Glutamatergic neuron (in vitro differentiated cells): ENCODE measurements at places on chromosomes 4 and X. TPM values are rescaled to one million over a fixed set of nuclear protein-coding genes. Genes with fewer than 3 reads are reported as not detected.
A peak's percentile ranks its signal among the peaks of the same experiment; 100 is the strongest.

- no peak for DNase-seq
Measured at GRCh38 chr4:124636788-124637187, 75.7 kb downstream of the ANKRD50 start.

GRCh38 chrX:56802921-56803849 is 74.1 kb downstream of the NBDY start:
- DNase-seq: peak; percentile 49

GRCh38 chrX:53320543-53321229 is 39.3 kb upstream of the IQSEC2 start:
- peak; percentile 24 for DNase-seq

GRCh38 chrX:12567857-12568256 is 223.4 kb upstream of the PRPS2 start:
- no peak for DNase-seq

- DNase-seq: no peak
Measured at GRCh38 chr4:112141366-112142138, 3.7 kb upstream of the FAM241A start.

DNA sequence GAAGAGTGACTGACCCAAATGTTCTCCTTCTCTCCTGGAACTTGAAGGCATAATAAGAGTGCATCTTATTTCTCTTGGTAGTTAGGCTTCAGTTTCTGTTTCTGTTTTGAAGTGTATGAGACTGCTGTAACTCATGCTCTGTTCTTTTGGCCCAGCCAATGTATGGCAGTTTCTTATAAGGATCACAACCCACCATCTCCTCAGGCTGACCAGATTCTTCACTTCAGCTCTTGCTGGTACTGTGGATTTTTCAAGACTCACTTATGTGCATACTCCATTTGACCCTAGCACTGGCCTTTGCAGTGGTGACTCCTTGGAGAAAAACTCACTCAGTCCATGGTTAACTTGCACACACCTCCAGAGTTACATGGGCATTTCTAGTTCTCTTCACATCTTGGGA is 9.6 kb upstream of the YTHDC1 start:
- DNase-seq: no peak

DNA sequence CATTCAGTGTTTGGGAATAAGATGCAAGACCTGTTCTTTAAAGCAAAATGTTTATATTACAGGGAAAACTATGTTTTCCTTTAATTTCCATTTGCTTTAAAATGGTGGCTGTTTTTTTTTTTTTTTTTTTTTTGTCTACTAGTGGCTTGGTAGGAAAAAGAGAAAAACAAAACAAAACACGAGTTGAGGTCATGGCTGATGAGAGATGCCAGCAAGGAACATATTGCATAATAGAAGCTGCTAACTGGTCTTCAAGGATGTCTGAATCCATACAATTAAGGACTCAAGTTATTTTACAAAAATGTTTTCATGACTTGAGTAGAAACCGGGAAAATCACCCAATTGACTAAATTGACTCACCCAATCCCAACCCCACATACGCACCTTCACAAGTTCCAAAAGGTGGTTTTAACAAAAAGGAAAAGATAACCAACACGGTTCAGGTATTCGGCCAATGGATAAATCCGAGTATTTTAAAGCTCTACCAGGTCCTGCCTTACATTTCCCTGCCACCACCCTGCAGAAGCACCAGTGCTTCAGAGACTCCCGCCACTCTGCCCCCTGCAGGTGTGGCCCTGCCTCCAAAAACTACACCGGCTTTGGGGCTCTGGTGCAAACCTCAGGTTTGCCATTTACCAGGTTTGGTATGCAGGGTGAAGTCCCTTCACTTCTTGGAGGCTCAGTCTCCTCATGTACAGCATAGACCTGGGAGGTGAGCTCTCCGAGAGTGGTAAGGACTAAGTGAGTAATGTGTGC is 27.1 kb downstream of the PIR start:
- DNase-seq: no peak

- peak; percentile 38 for DNase-seq
Measured at GRCh38 chr4:40630335-40631021, 814 bp upstream of the RBM47 start.

- no peak for DNase-seq
Measured at GRCh38 chr4:140028676-140029517, 125.1 kb downstream of the MAML3 start.

DNA sequence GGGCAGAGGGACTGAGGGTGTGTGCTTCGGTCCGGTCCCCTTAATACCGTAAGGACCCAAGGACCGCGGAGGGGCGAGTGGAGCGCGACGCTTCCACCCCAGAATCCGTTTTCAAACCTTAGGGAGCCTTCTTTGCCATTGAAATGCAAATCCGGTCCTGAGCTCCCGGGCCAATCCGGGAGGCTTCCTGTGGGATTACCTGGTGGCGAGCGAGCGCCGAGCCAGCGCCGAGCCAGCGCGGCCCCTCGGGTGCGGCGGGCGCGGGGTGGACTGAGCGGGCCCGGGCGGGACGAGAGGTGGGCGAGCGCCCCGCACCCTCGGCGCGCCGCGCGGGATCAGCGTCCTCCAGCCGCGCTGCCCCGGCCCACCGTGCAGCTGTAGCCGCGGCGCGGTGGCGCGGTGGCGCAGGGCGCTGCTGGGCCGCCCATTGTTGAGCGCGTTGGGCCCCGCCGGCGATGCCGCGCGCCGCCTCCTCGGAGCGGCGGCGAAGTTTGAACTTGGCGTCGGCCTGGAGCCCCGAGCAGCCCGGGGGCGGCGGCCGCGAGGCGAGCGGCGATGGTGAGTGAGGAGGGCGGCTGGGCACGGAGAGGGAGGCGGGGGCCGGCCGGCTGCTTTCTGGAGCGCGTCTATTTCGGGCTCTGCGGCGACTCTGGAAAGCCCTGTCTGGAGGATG is 208.7 kb downstream of the SOWAHB start:
- peak; percentile 62 for DNase-seq

- DNase-seq: no peak
Measured at GRCh38 chr4:1466034-1466862, 60.0 kb upstream of the NKX1-1 start.

DNA sequence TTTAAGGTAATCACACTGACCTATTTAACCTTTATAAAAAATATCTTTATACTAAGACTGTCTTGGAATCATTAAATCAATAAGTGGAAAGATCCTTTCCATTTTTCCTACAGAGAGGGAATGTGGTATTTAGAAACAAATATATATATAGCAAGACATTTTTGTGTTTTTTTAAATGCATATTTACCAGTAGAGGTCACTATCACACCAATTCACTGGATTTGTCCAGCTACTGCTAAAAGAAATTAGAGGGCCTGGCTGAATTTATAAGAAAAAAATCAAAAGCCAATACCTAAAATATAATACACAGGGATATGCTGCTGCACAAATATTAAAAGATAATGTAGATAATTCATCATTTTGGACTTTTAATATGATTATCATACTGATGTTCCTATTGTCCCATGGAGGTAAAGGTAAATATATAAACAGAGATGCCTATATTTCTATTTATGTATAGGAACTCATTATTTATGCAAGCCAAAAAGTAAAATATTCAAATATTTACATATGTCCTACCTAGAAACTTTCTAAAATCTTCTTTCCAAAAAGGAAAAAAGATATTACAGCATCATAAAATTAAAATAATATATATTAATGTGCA is 69.5 kb downstream of the PDE5A start:
- DNase-seq: no peak

DNA sequence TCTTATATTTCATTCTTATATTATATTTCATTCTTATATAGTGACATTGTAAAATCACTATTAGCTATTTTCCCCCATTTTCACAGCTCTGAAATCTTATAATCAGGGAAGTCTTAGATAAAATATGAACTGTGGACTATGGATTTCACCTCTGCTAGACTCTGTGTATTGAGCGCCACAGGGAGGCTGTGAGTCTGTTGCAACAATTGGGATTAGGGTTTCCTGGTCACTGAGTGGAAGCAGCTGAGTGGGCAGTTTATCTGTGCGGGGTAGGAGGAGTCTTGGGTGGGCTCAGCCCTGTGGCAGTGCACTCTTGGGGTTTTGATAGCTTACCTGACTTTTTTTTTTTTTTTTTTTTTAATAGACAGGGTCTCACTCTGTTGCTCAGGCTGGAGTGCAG is 249.5 kb downstream of the PTTG2 start:
- no peak for DNase-seq

- DNase-seq: peak; percentile 62
Measured at GRCh38 chr4:139934057-139934707, 219.8 kb downstream of the MAML3 start.

- DNase-seq: no peak
Measured at GRCh38 chrX:20130357-20130756, 11.3 kb downstream of the EIF1AX start.

DNA sequence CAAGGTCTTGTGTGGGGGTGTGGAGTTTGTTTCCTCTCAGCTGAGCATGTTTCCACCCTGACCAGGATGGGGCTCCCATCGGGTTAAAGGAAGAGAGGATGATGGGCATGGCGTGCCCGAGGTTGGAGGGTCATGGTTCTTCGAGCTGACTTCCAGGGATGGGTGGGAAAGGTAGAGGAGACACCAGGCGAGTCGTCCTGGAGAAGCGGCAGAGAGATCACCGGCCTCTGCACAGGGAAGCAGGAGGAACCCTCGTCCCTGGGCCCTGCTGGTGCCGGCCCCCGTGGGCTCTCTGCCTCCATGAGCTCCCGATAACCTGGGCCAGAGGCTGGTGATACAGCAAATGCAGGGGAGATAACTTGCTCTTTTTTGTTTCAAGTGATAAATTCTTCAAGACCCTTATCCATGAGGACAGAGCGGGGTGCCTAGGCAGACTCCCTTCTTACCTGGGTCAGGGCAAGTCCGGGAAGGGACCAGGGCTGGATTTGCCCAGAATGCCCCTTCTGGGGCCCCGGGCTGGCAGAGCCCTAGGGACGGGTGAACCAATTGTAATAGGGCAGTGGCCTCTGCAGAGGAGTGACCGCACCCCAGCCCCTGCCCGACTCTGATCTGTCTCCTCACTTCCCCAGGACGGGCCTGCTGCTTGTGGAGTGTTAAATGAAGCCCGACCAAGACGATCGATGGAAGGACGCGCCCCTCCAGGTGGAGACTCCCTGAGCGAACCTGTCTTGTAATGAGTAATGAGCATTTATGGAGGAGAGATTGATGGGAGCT is 63.0 kb downstream of the CPZ start:
- DNase-seq: no peak

GRCh38 chr4:119592830-119593229 is 35.8 kb downstream of the PDE5A start:
- no peak for DNase-seq

DNA sequence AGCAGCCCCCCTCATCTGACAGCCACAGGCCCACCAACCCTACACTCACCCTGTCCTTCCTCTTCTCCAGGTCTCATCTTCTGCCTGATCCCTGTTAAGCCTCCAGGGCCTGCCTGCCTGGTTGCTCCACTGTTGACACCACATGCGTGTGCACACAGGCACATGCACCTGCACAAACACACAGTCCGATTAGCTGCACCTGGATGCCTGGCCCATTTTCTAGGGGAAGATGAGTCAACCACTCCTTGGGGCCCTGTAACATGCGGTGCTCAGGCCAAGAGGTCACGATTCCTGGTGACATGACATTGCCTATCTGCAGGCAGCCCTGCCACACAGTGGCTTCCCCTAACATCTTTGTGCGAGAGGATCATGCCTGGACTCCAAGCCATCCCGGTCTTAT is 498.4 kb downstream of the BCOR start:
- no peak for DNase-seq

- DNase-seq: no peak
Measured at GRCh38 chr4:165757451-165757850, 115.6 kb upstream of the TLL1 start.

GRCh38 chr4:111400741-111401140 is 744.5 kb upstream of the FAM241A start:
- no peak for DNase-seq

DNA sequence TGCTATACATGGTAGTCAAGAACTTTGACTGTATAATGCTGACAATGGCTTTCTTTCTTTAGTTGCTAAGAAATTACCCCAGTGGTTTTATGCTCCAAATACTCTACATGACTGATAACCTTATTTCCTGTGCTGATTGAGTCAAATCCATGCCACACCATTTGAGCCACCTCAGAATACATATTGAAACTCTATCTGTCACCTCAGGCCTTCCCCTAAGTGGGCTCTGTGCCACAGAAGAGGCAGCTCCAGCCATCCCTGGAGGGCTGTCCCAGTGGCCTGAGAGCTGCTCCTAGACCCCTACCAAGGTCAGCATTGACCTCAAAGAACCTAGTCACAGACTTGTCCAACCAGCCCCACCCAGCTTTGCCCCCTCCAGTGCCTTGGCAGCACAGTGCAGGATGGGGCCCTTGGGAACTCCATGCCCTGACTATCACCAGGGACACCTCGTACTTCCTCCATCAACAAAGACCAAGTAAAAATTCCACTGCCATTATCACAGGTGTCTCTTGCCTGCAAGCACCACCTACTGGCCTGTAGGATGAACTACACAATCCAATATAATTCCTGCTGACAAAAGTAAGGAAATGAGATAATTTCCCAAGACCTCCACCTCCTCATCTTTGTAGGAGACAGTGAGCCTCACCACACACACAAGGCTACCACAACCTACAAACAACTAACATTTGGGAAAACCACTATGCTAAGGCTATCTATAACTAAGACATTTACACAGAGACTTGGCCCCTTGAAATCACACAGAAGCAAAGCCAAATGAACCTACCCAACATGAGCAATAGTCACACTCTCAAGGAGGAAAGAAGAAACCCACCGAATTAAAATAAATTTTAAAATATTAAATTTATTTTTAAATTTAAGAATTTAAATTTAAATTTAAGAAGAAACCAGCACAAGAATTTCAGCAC is 239.9 kb downstream of the NKX6-1 start:
- no peak for DNase-seq

- DNase-seq: no peak
Measured at GRCh38 chr4:105236202-105236915, 89.7 kb downstream of the TET2 start.

DNA sequence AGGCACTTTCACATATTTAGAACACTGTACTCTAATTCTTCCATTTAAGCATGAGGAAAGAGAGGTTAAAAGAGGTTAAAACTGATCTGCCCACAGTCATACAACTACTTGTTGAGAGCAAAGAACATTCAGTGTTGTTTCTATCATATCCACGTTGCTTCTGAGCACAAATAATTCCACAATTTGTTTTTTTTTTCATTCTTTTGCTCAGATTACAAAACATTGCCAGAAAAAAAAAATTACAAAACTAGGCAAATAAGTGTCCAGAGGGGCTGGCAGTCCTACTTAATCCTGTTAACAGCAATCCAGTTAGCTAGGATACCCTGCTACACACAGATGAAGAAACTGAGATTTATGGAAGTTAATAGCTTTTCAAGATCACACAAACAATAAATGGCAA is 6.3 kb upstream of the USP53 start:
- no peak for DNase-seq

Gene HPGDS
- total RNA-seq: not detected

Gene CFAP99
- not detected for total RNA-seq

Gene PCDH19
- total RNA-seq: 4.1 TPM

Gene DCLK2
- total RNA-seq: 36.8 TPM

Gene IQCM
- total RNA-seq: not detected

Gene PRDM8
- 16.6 TPM for total RNA-seq

Gene SERTM2
- not detected for total RNA-seq

Gene SSX2
- total RNA-seq: not detected

Gene XIAP
- total RNA-seq: 37.1 TPM

Gene GLRA3
- total RNA-seq: not detected

Gene FGF13
- total RNA-seq: 34.2 TPM

Gene NRK
- total RNA-seq: 0.29 TPM

Gene SHOX
- total RNA-seq: 0.22 TPM

Gene FAM9B
- total RNA-seq: not detected

Gene TRPC5OS
- not detected for total RNA-seq

Gene GLRA2
- total RNA-seq: 1.9 TPM

Gene SORCS2
- total RNA-seq: 29.5 TPM

Gene CXCL5
- total RNA-seq: not detected

Gene LUZP4
- not detected for total RNA-seq
